Right cardiac atrium (tissue), 5 donors: ENCODE measurements at places on chromosomes 2 and 18. TPM values are rescaled to one million over a fixed set of nuclear protein-coding genes. Genes with fewer than 3 reads are reported as not detected.

The TUBA3D gene
- polyA plus RNA-seq = 28.0 TPM

The TUBA4B gene
- polyA plus RNA-seq = not detected

The GTF2A1L gene
- polyA plus RNA-seq = not detected

The REG3A gene
- 0.41 TPM for polyA plus RNA-seq

The NMUR1 gene
- 1.0 TPM for polyA plus RNA-seq

The WDR54 gene
- polyA plus RNA-seq = 3.4 TPM

The MYO5B gene
- 4.5 TPM for polyA plus RNA-seq

The GLI2 gene
- 0.86 TPM for polyA plus RNA-seq

The TWIST2 gene
- 6.3 TPM for polyA plus RNA-seq

The SLC4A5 gene
- polyA plus RNA-seq = 0.79 TPM

The SLC23A3 gene
- polyA plus RNA-seq = 0.59 TPM

The LIPG gene
- polyA plus RNA-seq = 0.07 TPM

The NBEAL1 gene
- 3.5 TPM for polyA plus RNA-seq

The CHRNG gene
- polyA plus RNA-seq = not detected

The CD8A gene
- polyA plus RNA-seq = 1.1 TPM

The CD8B gene
- 0.20 TPM for polyA plus RNA-seq

The CYP27A1 gene
- 14.0 TPM for polyA plus RNA-seq

The MYO1B gene
- polyA plus RNA-seq = 6.0 TPM

The GREB1L gene
- 7.4 TPM for polyA plus RNA-seq

The IGFBP2 gene
- polyA plus RNA-seq = 115 TPM
